NT2/D1 (cell line): ENCODE measurements at places on chromosomes 6 and 20.

- no peak for DNase-seq
Observed at GRCh38 chr20:49446808-49447207, 35.7 kb downstream of the KCNB1 start.

DNA sequence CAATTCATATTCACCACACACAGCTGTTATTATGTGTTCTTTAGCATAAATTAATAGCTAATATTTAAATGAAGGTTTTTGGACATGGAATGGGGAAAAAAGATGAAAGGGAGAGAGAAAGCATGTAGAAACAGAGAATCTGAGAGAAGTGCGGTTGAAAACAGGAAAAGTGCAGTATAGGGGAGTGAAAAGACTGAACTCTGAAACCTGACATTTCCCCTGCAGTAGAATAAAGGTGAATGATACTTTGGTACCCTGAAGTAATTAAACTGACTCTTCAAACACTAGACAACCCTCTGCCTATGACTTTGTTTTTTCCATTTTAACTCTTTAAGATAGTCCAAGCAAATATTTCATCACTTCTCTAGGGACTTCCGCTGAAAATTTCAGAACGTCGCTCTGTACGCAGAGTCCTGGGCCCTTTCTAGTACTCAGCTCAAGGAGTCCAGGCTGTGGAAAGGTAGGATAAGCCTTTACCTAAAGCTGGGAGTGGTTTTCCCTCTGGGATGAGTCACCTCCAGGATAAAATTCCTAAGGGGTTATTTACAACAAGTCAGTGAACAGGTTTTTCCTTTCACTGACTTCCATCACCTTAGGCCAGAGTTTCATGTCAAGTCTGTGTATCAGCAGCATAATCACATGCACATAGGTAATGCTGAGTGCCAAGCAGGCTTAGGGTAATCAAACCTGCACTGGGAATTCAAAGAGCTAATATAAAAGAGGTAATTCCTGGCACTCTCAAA is 614.5 kb downstream of the PKHD1 start:
- DNase-seq = no peak

- DNase-seq = no peak
Observed at GRCh38 chr6:84801250-84801649, 36.9 kb upstream of the TBX18 start.

- no peak for DNase-seq
Observed at GRCh38 chr20:20369250-20370093, 1.6 kb downstream of the INSM1 start.

DNA sequence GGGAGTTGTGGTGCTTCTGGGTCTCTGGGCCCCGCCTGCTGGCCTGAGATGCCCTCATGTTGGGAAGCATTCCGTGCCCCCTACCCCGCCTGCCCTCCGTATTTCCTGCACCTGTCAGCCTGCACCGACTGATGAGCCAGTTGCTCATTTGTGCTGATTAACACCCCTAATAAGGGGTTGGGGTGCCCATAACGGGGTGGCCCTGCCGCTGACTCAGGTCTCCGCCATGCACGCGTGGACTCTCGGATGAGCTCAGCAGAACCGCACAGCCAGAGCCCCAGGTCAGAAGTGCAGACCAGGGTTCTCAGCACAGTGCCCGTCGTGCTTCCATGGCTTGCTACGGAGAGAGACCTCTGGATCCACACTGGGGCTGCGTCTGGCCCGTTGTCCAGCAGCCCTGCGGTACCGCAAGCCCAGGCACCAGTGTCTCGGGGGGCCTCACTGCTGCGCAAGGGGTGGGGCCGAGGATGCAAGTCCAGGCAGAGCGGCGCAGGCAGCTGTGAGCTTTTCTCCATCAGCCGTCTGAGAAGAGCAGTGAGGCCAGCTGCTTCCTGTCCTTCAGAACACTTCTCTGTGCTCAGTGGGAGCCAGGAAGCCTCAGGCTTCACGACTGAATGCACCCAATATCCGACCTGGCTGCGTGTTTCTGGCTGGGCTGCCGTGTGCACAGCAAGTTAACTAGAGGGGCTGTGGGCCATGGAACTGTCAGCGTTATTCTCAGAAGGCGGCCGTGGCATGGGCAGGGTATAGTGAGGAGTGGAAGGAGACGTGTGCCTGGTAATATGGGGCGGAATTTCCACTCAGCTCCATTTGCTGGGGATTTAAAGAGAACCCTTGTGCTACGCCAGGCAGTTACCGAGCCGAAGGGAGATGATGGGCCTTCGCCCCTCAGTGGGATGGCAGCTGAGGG is 18.6 kb downstream of the MTG2 start:
- DNase-seq = no peak

DNA sequence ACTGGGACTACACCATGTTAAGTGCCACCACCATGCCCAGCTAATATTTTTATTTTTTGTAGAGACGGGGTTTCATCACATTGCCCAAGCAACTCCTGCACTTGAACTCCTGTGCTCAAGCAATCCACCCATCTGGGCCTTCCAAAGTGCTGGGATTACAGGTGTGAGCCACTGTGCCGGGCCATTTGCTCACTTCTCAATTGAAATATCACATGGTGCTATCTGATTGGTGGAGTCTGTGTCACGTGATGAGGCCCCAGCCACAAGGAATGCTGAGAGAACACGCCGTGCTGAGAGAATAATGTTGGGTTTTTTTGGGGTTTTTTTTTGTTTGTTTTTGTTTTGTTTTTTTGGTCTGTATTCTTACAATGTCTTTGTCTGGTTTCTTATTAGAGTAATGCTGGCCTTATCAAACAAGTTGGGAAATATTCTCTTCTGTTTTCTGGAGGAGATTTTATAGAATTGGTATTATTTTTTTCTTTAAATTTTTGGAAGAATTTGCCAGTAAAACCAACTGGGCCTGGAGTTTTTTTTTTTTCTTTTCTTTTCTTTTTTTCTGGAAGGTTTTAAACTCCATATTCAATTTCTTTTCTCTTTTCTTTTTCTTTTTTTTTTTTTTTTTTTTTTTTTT is 183.2 kb upstream of the KCNG1 start:
- no peak for DNase-seq

GRCh38 chr20:53984356-53985149 is 85.8 kb downstream of the BCAS1 start:
- no peak for DNase-seq

DNA sequence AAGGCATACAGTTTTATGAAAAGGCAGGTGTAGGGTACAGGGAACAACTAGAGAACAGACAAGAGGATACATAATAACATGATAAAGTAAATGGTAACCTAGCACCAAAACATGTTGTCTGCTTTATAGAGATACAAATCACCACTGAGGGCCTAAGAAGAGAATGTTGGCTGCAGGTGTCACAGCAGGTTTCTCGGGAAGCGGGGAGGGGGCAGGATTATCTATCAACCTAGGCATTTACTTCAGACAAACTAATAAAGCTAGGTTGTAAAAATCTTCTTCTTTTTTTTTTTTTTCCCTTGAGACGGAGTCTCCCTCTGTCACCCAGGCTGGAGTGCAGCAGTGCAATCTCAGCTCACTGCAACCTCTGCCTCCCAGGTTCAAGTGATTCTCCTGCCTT is 22.7 kb downstream of the PIM1 start:
- no peak for DNase-seq

DNA sequence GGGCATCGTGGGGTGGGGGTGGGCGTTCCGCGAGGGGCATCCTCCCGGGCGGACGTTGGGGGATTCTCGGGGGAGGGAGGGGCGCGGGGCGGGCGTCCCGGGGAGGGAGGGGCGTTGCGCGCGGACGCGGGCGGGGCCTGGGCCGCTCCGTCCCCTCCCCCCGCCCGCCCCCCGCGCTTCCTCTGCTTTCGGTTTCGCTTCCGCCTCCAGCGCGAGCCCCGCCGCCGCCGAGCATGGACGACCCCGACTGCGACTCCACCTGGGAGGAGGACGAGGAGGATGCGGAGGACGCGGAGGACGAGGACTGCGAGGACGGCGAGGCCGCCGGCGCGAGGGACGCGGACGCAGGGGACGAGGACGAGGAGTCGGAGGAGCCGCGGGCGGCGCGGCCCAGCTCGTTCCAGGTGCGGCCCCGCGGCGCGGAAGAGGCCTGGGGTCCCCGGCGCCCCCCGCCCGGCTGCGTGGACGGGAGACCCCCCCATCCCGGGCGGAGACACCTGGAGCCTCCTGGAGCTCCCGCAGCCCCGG is at the start of gene OGFR:
TSS of gene OGFR (plus strand) at position 209 of the 528 bp plus-strand sequence. CDS start at position 234, 25 bp downstream.
- DNase-seq = no peak
